ENCODE measurements at places on chromosomes 1 and 21.

DNA sequence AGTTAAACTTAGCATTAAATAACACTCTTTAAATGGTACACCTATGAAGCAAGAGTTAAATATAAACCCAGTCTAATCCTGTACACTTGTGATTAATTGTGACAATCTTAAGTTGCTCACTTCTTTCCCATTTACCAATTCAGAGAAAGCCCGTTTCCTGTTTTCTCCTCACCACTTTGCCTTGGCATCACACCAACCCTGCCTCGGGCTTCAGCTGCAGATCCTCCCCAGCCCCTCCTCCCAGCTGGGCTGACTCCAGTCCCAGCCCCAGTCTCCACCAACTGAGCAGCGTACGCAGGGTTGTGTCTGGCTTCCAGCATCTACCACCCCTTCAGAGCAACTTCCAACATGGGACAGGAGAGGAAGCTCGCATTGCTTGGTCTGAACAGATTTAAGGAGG lies 4.1 kb downstream of the PYCR2 start:
- no peak for DNase-seq

DNA sequence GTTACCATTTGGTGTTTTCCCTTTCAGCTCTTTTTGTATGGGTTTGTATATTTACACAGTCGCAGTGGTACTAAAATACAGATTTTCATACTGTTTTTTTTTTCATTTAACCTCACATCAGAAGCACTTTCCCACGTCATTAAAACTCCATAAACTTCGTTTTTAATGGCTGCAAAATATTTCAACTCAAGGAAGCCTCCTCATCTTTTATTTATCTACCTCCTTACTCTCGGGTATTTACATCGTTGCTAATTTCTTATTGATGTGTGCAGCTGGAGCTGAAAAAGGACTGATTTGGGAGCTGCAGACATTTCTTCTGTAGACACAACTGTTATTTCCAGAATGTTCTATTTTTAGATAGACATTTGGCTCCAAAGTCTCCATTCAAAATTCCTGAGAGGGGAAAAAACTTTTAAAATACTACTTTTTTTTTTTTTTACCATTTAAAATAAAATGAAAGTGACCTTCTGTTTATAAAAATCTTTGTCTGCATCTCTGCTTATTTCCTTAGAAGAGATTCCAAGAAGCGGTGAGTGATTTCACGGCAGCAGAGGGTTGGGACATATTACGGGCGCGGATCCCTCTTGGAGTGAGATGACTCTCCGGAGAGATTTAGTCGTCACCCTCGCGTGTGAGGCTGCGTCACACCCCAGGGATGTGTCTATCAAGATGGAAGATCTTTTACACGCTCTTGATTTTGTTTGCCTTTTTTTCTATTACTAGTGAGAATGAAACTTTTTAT lies 10.1 kb downstream of the RUNX3 start:
- DNase-seq = no peak

GRCh38 chr21:40047211-40047610 lies 180.0 kb downstream of the PCP4 start:
- DNase-seq = no peak

- no peak for DNase-seq
Measured at GRCh38 chr21:41957991-41958766, 4.4 kb upstream of the C2CD2 start.

- DNase-seq = no peak
Measured at GRCh38 chr1:111671852-111672251, 52.3 kb downstream of the RAP1A start.

DNA sequence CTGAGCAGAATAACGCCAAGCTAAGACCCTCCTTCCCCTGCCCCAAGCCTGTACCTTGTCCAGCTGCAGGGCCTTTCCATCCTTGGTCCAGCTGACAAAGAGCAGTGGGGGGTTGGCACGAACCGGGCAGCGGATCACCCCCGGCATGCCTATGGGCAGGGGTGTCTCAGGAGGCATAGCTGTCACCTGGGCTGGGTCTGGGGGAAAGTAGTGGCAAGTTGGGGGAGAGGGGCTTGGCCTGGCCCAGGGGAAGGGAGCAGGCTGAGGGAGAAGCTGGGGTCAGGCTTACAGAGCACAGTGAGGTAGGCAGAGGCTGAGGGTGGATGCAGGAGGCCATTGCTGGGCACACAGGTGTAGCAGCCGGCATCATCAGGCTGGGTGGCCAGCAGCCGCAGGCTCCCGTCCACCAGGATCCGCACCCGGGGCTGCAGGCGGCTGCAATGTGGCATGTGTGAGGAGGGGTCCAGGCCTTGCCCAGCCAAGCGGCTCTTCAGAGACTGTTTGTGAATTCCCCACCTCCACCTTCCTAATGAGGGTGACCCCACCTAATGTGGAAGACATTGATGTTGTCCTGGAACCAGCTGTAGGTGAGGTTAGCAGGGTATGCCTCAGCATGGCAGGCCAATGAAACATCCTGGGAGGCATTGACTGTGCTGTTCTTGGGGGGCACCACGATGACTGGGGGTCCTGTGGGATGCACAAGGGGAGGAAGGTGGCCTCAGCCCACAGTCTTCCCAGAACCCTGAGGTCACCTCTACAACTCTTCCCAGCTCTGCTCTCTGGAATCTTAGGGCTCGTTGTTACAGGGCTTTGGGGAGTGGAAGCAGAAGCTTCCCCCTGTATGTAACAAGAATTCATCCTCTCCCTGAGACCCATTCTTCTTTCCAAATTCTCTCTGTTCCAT lies 9.1 kb upstream of the TAGLN2 start:
- no peak for DNase-seq

- no peak for DNase-seq
Measured at GRCh38 chr1:179142889-179143299, 61.0 kb downstream of the TOR3A start.

DNA sequence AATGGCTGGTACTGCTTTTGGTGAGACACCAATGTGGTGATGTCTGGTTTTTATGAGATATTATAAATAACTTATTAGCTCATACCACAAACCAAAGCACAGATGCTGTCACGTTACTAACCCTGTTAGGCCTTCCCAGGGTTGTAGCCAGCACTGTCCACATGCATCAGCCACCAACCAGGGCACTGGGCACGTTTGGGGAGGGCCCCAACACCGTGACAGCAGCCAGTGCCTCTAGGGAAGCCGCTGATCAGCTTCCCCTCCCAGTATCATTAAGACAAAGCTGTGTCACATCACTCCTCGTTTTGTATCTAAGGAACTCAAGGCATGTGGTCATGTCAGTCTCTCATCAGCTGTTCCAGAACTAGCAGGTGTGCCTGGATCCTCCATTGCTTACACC lies 13.9 kb downstream of the URB1 start:
- no peak for DNase-seq

DNA sequence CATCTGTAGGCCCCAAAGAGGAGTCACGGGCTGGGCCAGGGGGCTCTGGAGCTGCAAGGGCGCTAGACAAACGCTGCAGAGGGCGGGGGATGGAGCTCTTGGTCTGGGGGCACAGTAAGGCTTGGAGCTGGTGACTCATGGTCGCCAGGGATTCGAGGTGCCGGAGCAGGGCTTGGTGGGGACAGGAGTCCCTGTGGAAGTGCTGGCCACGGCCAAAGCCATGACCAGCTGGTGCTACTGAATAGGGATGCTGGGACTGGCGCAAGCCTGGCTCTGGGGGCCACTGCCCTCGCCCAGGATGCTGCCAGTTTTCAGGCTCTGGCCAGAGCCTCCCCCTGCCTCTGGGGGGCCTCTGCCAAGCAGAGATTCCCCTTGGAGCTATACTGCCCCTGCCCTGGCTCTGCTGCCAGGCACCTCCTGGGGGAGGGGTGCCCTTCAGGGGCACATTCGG lies 25.2 kb downstream of the SPOCD1 start:
- DNase-seq = no peak

DNA sequence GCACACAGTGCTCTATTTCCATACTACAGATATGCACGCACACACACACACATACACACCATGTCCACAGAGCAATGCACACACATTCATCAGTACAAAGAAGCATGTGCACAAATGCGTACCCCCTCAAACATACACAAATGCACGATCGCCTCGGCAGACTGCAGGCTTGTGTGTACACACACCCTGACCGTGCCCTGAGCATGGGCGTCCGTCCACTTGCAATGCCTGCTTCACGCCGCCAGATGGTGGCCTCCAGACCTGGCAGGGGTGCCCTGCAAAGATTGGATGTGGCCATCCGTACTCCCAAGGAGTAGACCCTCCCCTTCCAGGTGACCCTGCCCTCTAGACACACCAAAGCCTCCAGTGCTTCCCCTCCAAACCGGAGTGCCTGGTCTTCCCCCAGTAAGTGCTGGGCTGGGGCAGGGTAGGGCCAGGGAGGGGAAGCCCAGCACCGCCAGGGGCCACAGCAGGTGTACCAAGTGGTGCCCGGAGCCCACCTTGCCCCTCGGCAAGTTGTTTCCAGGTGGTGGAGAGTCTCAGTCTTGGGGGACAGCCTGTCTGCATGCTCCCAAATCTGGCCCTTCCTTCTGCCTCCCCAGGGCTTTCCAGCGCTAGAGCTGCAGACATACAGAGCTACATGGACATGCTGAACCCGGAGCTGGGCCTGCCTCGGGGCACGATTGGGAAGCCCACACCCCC lies 20.6 kb downstream of the ESPN start:
- no peak for DNase-seq

- DNase-seq = no peak
Measured at GRCh38 chr1:53688381-53689102, 50.4 kb downstream of the GLIS1 start.

DNA sequence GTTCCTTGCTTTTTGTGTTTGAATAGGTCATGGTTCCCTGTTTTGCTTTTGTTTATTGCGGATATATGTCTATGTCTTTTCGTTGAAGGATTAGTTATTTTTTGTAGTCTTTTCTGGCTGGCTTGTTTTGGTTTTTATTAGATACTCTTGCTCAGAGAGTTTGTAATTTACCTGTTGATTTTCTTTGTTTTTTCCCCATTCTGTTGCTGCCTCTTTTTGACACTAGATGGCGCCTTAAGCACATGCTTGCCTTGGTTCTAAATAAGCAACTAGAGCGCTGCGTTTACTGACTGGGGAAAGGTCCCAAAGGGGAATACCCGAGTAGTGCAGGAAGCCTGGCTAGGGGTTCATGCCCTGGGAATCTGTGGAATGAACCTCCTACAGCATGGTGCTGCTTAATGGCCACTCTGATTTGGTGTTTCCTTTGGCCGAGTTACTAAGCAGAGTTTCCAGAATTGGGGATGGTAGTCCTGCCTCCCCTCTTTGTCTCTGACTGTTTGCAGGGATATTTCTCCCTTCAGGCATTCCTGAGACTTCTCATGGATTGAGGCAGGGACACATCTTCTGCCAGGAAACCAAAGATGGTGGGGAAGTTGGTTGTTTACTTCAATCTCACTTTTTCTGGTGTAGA lies 143.2 kb downstream of the PTPRU start:
- no peak for DNase-seq

GRCh38 chr1:67342076-67342890 lies 34.6 kb downstream of the IL12RB2 start:
- no peak for DNase-seq

DNA sequence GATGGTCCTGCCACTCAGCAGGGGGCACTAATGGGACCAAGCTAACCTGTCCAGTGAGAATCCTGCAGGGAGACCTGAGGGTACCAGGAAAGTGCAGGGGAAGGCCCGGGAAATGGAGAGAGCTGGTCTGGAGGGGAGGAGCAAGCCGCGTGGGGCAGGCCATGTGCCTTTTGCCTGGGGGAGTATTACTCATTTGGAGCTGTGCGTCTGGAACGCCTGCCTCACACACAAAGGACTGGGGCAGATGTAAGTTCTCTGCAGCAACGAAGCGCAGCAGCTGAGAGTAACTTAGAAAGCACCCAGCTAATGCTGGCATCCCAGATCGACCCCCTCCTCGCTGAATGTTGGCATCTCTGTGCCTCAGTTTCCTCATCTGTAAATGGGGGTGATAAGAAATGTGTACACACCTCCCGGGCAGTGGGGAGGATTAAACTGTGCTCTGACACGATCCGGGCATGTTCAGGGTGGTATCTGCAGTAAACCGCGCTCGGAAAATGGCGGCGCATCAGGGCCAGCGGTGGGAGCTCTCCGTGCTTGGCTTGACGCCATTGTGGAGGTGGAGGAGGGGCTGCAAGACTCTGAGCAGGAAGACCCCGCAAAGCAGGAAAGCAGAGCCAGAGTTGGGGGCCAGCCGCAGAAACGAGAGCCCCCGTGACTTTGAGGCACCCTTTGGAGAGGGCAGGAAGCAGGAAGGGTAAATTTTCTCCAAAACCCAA lies 212.5 kb downstream of the NPHP4 start:
- DNase-seq = no peak

- no peak for DNase-seq
Measured at GRCh38 chr1:166114419-166114818, 52.4 kb downstream of the FAM78B start.

- DNase-seq = no peak
Measured at GRCh38 chr21:33663241-33663640, 20.9 kb downstream of the ITSN1 start.

DNA sequence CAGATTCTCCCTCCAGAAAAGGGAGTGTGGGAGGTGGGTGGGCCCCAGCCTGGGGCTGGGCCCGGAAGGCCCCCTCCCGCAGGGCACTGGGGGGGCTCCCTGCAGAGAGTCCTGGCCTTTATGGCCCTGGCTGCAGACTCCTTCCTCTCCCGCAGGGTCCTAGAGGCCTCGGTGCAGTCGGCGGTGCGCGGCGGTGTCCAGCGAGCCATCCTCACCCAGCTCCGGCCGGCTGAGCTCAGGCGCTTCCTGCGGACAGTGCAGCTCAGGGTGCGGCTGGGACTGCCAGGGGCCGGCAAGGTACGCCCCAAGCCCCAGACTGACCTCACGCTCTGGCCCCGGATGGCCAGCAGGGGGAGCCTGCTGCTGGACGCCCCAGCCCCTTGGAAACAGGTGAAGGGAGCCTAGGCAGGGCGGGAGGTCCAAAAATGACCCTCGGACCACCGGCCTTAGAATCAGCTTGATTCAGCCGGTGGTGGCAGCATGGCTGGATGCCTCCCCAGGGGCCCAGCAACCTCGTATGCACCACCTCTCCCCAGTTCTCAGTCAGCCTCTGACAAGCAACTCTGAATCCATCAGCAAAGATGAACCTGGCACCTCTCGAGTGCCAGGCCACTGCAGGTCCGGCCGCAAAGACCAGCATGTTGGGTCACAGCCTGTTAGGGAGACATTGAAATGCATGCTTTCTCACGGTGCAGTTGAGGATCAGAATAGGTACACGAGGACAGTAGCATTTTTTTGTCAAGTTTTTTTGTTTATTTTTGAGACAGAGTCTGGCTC lies 20.6 kb downstream of the MTHFR start:
- DNase-seq = no peak

DNA sequence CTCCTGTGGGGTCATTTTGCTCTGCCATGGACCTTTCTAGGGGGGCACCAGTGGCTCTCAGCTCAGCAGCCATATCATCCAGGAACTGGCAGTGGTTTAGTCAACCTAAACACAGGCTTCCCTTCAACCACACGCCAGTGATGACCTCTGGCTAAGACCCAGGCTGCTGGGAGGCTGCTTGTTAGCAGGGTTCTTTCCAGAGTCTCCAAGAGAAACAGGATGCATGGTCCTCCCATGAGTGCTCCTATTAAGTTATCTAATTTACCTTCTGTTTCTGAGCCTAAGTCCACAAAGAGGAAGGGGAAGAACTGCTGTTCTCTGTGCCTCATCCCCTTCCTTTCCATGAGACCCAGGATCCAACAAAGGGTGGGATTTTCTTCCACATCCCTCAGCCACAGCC lies 137.3 kb upstream of the PLXNA2 start:
- DNase-seq = no peak
